Activated CD4-positive, alpha-beta T cell treated with anti-CD3 and anti-CD28 coated beads, Interleukin-10, Interleukin-2, amounts not matched to agents 100 ng/mL and 50 ng/mL, durations not matched to agents 16 hours and 8 hours (primary cell): ENCODE measurements at places on chromosomes 5 and 9.

GRCh38 chr9:134329886-134330285 lies 3.6 kb downstream of the RXRA start:
- DNase-seq = no peak

GRCh38 chr5:88092958-88093605 lies 175.6 kb downstream of the TMEM161B start:
- no peak for DNase-seq

DNA sequence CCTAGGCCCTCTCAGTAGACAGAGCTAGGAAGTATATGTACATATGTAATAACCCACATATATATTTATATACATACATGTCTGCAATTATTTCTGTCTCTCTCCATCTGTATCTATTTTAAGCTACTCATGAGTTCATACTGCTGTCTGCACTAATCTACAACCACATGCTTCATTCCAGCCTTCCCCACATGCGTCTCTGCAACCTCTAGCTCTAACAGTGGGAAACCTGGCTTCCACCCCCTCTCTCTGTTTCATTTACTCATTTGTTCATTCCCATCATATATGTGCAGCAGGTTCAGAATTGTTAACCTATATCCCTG lies 23.3 kb downstream of the DCANP1 start:
- no peak for DNase-seq

DNA sequence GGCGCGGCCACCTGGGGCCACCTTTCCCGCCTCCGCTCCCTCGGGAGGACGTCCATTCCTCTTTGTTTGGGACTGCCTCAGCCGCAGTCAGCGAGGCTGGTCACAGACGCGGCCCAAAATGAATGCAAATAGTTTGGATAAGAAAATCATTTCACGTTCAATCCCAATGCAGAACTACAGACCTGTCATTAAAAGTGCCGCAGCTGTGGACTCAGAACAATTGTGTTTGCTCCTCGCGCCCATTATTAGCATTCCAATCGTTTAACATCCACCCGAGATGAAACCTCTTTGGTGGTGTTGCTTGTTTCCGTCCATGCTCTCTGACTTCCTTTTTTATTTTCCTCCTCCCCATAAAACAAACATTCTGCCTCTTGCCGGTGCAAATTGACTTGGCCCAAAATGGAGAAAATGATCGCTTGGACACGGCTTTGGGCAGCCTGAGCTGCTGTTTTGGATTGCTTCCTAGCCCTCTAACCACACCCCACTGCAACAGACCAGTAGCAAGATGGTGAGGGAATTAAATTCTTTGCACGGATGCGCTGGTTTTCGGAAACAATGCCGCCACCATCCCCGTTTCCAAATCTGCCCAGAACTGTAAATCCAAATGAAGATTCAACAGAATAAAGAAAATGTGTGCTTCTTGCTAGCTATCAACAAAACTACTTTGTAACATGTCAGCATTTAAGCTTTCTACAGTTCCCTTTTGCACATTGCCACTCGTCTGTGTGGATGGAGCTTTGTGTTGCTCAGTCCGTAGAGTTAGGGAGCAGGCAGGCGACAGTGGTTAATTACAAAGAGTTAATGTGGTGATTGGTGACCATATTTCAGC lies 784 bp downstream of the NLN start:
- peak; percentile 22 for DNase-seq

DNA sequence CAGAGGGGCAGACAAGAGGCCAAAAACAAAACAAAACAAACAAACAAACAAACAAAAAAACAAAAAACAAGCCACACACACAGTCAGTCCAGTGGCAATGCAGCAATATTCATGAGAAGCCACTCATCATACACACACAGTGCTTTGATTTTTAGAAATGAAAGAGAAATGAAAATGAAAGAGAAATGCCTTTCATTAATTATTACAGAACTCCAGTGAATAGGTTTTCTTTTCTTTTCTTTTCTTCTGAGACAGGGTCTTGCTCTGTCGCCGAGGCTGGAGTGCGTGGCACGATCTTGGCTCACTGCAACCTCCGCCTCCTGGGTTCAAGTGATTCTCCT lies 36.9 kb downstream of the SPRY4 start:
- DNase-seq = no peak

DNA sequence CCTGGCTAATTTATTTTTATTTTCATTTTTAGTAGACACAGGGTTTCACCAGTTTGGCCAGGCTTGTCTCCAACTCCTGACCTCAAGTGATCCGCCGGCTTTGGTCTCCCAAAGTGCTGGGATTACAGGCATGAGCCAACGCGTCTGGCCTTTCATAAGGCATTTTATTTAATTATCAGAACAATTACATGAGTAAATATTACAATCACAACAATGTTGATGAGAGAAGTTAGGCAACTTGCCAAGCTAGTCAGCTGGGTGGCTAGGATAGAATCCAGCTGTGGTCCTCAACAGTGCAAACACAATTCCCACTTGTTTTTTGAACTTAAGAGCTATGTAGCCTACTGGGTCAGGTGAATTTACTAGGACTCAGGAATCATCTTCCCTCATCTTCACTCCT lies 22.0 kb downstream of the C9orf57 start:
- DNase-seq = no peak
